SW480 (cell line): ENCODE measurements at places on chromosomes 7 and 10.

DNA sequence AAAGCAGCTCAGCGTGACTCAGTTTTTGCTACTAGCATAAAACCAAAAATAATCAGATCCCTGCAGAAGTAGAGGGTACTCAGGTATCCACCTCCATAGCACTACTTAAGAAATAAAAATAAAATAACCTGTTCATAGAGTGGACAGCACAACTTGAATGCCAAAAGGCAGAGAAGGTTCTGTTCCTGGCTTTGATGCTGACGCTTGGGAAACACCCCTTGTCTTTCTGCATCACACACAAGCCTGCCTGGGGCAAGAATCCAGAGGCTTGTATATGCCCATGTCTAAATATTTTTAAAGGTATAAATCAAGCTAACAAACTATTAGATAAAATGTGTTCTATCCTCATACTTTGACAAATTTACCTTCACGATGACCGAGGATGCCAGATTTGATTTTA lies 207.3 kb downstream of the KIAA1217 start:
- no peak for DNase-seq

- no peak for DNase-seq
These were observed 5.1 kb upstream of the PCGF5 start for GRCh38 chr10:91215384-91215783.

DNA sequence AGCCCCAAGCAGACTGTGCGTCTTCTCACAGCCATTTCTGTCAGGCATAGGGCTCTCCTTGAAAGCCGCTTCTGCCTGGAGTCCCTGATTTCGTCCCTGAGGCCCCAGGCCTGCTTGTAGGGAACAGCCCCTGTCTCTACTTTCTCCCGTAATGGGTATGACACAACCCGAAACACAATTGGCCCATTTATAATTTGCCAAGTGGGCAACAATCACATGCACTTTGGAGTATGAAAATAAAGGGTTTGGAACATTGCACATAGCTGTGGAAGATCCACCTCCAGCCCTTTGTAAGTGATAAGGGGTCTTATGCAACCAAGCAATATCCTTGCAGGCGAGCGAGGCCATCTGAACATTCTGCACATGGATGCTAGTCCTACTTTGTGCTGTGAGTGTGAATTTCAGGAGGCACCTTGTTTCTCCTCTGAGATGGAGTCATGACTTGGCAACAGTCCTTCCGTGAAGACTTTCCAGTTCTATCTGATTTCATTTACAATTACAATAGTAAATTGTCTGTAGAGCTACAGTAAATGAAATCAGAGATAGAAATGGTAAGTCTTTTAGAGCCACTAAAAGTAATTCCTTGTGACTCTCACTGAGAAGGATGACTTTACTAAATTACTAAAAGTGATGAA lies 141.5 kb downstream of the CUBN start:
- no peak for DNase-seq

DNA sequence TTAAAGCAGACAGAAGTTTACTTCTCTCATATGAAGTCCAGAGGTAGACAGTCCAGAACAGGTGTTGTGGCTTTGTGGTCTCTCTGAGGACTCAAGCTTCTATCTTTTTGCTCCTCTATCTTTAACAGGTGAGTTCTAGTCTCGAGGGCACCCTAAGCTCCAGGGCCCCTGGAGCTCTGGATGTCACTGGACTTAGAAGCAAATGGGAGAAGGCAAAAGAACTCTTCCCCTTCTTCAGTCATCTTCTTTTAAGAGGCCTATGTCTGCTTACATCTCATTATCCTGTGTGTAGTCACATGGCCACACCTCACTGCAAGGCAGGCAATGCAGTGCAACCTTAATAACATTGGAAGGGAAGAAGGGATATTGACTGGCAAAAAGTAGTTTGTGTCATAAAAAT lies 61.6 kb downstream of the ADCYAP1R1 start:
- no peak for DNase-seq

DNA sequence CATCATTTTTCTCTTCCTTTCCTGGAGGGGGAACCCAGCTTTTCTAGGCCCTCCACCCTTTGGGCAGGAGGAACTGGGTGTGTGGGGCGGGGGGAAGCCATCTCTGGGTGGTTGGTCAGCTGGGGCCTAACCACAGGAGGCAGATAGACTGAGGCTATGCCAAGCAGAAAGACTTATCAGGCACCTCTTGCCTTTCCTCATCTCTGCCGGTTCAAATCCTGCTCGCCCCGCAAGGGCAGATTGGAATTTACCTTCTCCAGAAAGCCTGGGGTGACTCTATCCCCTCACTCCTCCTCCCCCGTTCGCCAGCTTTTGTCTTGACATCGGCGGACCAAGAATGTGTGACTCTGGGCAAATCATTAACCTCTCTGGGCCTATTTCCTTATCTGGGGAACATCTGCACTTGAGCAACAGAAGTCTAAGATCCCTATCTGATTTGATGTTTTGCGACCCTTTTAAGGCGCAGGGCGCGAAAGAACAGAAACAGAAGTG lies 584 bp upstream of the GARS1 start:
- peak; percentile 57 for DNase-seq

GRCh38 chr7:130371046-130371445 lies 9.2 kb upstream of the CPA1 start:
- DNase-seq: no peak

GRCh38 chr7:134522601-134523000 lies 4.8 kb upstream of the AKR1B10 start:
- DNase-seq: no peak

DNA sequence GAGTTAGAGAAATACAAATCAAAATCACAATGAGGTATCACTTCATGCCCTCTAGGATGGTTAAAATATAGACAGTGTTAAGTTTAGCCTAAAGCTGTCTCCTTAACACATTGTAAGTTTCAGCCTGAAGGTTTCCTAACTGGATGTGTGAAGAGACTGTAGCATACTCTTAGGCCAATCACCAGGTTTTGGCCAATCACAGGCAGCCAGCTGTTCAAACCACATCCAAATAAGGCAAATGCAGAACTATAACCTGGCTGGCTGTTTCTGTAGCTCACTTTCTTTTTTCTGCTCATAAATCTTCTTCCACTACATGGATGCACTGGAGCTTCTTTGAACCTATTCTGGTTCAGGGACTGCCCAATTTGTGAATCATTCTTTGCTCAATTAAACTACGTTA lies 19.7 kb downstream of the ESYT2 start:
- no peak for DNase-seq

DNA sequence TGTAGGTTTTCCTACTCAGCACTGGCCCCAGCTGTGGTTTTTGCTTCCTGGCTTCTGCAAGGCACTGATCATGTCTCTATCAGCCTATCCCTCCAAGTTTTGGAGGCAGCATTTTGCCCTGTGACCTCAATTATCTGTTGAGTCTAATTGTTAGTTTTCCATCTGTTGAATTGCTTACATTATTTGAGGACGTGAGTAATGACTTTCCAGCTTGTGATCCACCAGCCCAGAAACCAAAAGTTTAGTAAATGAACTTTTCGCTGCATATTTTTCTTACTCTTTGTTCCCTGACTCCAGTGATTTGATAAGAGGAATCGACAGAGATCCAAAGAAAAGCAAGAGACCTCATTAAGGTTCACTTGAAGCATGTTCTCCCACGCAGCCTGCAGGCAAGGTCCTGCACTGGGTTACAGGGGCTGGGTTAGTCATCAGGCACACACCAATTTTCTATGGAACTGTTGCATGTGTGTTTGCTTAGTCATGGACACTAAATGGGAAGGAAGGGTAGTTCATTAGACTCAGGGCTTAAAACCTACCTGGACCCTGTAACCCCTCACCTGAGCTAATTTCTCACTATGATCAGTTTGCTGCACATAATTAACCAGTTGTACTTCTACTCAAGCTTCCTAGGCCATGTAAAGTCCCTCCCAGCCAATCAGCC lies 57.2 kb downstream of the AKR1E2 start:
- no peak for DNase-seq

GRCh38 chr7:140551355-140552239 lies 72.3 kb upstream of the MKRN1 start:
- no peak for DNase-seq

- DNase-seq: no peak
These were observed 11.1 kb upstream of the LRRC27 start for GRCh38 chr10:132320654-132321469.

- no peak for DNase-seq
These were observed 222.6 kb upstream of the KLF14 start for GRCh38 chr7:130956417-130957136.

GRCh38 chr7:122850528-122850927 lies 35.7 kb downstream of the CADPS2 start:
- no peak for DNase-seq

DNA sequence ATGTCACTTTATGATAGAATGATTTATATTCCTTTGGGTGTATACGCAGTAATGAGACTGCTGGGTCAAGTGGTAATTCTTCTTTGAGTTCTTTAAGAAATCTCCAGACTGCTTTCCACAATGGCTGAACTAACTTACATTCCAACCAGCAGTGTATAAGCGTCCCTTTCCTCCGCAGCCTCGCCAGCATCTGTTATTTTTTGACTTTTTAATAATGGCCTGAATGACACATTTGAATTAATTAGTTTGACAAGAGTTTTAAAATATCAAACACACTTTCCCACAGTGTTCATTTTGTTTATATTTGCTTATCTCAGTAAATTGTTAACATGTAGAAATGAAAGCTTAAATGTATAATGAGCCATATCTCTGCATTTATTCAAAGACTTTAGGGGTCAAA lies 116.8 kb downstream of the TES start:
- no peak for DNase-seq

- no peak for DNase-seq
These were observed 10.6 kb upstream of the ADAM12 start for GRCh38 chr10:126398924-126399323.

DNA sequence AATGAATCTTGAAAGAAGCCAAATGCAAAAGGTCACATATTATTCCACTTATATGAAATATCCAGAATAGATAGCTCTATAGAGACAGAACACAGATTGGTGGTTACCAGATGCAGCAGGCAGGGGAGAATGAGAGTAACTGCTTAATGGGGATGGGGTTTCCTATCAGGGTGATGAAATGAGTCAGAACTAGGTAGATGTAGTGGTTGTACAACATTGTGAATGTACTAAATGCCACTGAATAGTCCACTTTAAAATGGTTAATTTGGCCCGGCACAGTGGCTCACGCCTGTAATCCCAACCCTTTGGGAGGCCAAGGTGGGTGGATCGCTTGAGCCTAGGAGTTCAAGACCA lies 9.4 kb upstream of the SLC25A28 start:
- no peak for DNase-seq

- DNase-seq: no peak
These were observed 35.1 kb upstream of the ZNF273 start for GRCh38 chr7:64867863-64868440.

GRCh38 chr10:65818990-65819389 lies 1106.8 kb upstream of the LRRTM3 start:
- peak; percentile 14 for DNase-seq

GRCh38 chr7:3117488-3118231 lies 74.0 kb upstream of the CARD11 start:
- no peak for DNase-seq

DNA sequence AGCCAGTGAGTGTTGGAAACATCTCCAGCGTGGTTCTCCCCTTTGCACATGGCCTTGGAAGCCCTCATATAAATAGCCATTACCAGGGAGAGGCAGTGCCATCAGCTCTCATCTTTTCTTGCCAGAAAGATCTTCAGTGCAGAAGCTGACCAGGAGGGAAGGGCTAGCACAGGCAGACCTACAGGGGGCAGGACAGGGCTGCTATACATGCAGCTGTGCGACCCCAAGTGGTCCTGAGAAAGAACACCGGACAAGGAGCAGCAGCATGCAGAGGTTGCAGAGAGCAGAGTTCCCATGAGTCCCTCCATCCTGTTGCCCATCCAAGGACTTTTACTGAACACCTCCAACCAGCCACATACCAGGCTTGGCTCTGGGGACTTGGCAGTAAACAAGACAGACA lies 17.1 kb downstream of the GRID1 start:
- peak; percentile 57 for DNase-seq

GRCh38 chr7:102132209-102132752 lies 154.4 kb upstream of the SH2B2 start:
- no peak for DNase-seq

GRCh38 chr10:126650161-126650560 lies 20.3 kb downstream of the C10orf90 start:
- no peak for DNase-seq

GRCh38 chr7:151431768-151432311 lies 8.1 kb downstream of the CRYGN start:
- no peak for DNase-seq

GRCh38 chr7:84939888-84940287 lies 247.0 kb downstream of the SEMA3D start:
- no peak for DNase-seq

DNA sequence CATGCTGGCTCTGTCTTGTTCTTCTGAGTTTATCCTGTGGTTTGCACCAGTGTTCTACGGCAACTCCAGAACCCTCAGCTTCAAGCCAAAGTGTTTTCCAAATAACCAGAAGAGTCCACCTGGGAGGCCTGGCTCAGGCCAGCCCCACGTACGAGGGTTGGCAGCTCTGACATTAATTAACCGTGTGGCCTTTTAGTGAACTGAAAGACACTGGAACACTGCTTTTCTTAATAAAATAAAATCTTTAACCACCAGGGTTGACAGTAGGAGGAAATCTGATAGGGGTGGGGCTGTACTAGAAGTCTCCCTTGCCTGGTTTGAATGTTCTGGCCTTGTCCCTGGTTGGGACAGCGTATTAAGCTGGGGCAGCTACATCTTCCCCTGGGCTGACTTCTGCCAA lies 64.9 kb downstream of the SYPL1 start:
- DNase-seq: no peak

DNA sequence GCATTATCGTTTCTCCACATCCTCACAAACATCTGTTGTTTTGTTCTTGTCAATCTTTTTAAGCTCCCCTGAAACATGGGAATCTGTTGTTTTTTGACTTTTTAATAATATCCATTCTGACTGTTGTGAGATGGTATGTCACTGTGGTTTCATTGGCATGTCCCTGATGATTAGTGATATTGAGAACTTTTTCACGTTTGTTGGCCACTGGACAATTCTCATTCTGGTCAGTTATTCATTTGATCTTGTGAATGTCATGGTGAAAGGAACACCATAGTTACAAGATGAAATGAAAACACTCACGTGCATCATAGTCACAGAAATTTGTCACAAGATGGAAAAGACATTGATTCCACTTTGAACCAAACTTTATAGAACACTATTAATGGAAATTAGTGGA lies 20.5 kb upstream of the SGCE start:
- no peak for DNase-seq
